ENCODE measurements at places on chromosomes 2 and 18. TPM values are rescaled to one million over a fixed set of nuclear protein-coding genes. Genes with fewer than 3 reads are reported as not detected.

Gene SERTAD2
- 9.8 TPM for total RNA-seq

Gene APCDD1
- total RNA-seq: not detected

Gene DSC3
- 1.6 TPM for total RNA-seq

Gene SCN1A
- not detected for total RNA-seq

Gene IL36G
- not detected for total RNA-seq

Gene PPP1R1C
- 0.86 TPM for total RNA-seq

Gene ANTXR1
- 137 TPM for total RNA-seq

Gene EMILIN1
- total RNA-seq: 0.48 TPM

Gene TMEM178A
- 0.08 TPM for total RNA-seq

Gene ZAP70
- total RNA-seq: 0.12 TPM

All from A549 treated with Hydrocortisone at 1 μM for 4 hours (cell line).